ENCODE measurements at places on chromosomes 1 and 21.

DNA sequence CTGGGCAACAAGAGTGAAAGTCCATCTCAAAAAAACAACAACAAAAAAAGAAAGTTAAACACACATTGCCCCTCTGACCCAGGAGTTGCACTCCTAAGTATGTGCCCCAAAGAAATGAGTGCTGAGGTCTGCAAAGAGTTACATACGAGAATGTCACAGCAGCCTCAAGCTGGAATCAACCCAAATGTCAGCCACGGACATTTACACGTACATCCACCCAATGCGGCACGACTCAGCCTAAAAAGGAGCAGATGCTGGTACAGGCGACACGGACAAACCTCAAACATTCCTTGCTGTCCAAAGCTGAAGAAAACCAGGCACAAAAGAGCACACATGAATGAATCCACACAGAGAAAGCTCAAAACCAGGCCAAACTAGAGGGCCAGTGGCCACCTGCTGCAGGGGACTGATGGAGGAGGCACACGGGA is 46.8 kb upstream of the ECE1 start:
- DNase-seq = no peak

GRCh38 chr1:20552728-20553445 is 514 bp downstream of the FAM43B start:
- no peak for DNase-seq

DNA sequence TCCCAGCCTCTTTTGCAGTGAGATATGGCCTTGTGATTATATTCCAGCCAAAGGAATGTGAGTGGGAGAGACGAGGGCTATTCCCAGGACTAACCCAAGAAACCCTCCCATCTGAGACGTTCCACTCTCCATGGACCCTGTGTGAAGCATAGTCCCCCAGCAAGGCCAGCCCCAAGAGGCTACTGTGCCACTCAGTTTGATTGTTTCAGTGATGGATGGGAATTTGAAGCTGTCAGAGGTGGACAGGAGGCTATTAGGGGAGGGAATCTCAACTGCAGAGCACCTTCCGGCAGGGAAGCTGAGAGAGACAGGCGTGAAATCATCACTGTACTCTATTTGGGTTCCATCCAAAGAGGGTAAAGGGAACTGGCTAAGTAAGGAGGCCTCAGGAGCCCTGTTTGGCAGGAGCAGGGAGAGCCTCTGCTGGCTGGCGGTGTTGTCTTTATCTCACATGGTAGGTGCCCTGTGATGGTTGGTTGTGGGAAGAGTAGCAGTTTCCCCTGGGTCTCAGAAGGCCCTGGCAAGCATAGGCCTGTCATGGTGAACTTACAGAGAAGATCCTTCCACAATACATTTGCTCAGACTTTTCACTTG is 3.4 kb upstream of the TEX35 start:
- no peak for DNase-seq

DNA sequence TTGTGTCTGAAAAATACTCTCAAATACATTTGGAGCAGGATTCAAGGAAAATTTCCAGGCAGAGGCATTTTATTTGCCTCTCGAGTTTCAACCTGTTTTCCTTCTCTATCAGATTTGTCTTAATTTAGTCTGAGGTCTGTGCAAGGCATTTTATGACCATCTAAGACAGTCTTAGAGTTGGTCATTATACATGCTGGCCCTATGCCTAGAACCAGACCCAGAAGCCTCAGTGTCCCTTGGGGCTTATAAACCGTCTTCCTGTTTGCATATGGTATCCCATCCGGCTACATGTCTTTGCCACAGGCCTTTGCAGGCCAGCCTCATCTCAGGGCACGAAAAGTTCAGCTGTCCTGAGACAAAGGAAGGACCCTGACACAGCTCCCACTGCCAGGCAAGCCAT is 346.1 kb downstream of the SIPA1L2 start:
- no peak for DNase-seq

- DNase-seq = no peak
Observed at GRCh38 chr21:44051462-44051941, 39.4 kb downstream of the TRAPPC10 start.

DNA sequence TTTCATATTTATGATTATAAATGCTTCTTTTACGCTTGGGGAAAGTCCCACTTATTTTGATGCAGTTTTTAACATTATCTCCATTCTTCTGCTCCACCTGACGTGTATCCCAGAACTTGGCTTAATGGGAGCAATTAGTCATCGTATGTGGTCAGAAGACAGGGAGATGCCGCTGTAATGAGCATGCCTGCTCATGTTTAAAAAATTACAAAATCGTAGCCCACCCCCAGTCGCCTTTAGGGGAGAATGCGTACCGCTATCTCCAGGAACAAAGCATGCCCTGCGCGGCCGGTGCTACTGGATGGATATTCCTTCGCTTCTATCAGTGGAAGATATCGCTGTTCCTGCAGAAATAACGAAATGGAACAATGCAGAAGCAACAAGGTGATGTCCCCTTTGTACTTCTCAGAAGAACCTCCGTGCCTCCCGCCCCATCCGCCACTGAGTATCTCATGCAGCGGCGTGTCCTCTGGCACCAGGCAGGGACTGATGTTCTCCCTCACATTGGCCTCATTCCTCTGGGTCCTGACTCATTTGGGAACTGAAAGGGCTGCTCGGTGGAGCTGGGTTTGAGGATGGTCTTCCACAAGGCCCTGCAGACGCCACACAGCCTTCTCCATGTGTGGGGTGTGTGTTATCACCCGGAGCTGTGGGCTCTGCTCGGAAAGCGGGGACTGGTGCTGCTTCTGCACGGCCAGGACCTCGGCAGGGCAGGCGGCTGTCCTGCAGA is 116.3 kb upstream of the COL6A1 start:
- DNase-seq = no peak

- no peak for DNase-seq
Observed at GRCh38 chr1:207840380-207840779, 70.5 kb downstream of the CD34 start.

- DNase-seq = no peak
Observed at GRCh38 chr1:232074265-232074664, 447.7 kb downstream of the DISC1 start.

- peak; percentile 16 for DNase-seq
Observed at GRCh38 chr1:179082999-179083335, 1.1 kb downstream of the TOR3A start.

- DNase-seq = no peak
Observed at GRCh38 chr1:108862698-108863477, 6.0 kb upstream of the AKNAD1 start.

- no peak for DNase-seq
Observed at GRCh38 chr1:63148825-63149645, 173.3 kb upstream of the FOXD3 start.

DNA sequence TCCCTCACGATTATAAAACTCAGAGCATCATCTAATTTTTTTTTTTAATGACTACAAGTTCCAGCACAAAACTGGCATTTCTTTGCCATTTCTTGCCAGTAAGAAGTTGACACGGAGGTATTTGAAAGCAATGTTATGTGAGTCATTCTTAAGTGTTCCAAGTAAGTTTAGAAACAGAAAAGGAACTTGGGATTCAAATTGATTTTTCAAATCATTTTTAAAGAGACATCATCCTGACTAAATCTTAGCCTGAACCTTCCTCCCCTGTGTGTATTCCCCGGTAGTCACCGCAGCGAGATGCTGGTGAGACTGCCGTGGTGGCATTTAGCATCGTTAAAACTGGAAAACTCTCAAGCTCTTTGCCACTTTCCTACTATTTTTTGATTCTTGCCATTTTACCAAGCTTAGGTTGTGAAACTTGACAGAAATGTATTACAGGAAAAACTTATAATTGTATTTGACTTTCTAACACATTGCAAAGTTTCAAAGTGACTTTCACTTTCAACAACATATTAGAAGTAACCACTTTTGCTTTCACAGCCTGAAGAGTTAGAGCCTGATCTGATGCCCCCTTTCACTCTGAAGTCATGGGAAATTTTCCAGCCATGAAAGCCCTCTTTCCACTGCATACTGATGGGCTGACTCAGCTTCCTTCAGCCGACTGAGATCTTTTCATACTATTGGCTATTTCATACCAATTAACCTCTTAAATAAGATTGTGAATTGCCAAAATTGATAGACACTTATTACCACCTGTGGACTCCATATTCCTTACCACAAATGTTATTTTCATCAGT is 61.4 kb downstream of the OLFML2B start:
- no peak for DNase-seq

DNA sequence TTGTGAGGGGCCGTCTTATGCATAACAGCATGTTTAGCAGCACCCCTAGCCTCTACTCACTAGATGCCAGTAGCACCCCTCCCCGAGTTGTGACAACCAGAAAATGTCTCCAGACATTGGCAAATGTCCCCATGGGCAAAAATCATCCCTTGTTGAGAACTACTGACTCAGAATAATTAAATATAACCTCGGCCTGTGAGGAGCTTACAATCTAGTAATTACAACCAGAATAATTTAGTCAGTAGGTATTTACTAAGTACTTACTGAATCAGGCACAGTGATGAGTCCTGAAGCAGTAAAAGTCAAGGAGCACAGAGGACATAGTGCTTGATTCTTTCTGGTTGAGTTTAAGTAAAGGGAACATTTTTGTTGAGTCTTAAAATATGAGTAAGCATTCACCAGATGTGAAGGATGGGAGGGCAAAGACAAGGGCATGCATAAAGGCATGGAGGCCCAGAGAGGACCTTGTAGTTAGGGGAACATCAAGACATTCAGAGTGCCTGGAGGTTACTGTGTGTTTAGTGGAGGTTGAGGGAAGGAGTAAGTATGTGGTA is 44.1 kb upstream of the KCNQ4 start:
- DNase-seq = no peak

DNA sequence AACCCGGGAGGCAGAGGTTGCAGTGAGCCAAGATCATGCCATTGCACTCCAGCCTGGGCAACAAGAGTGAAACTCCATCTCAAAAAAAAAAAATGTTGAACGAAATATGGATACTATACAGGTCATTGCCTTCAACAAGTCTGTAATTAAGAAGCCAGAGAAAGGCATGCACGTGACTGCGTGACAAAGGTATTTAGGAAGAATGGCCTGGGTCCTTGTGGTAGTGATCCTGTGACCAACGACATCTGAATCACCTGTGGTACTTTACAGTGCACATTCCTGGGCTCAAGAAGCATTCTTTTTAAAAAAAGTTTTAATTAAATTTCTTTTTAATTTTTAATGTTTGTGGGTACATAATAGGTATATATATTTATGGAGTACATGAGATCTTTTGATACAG is 115.0 kb downstream of the GREM2 start:
- no peak for DNase-seq

- DNase-seq = no peak
Observed at GRCh38 chr1:232162001-232162400, 467.9 kb downstream of the SIPA1L2 start.

DNA sequence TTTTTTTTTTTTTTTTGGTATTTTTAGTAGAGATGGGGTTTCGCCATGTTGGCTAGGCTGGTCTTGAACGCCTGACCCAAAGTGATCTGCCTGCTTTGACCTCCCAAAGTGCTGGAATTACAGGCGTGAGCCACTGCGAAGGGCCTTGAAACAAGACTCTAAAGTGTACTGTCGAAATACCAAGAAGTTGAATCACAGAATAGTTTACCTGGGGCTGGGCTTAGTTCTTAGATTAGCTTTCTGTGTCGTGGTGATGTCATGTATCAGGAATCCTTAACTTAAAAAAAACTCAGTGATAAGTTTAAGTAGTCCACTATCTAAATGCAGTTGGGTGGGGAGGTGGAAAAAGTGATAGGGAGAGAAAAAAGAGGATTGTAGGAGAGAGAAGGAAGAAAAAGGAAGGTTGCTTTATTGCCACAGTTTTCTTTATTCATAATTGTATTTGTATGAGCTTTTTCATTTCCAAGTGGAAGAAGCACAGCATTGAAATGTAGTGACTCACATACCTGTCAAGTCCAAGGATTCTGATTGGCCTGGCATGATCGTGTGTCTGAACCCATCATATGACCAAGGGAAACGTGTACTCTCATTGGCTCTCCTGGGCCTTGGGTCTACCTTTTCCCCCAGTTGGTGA is 13.4 kb downstream of the ITSN1 start:
- DNase-seq = no peak

GRCh38 chr1:157040802-157041201 is 4.7 kb downstream of the ARHGEF11 start:
- no peak for DNase-seq

GRCh38 chr1:24609949-24610517 is 33.1 kb upstream of the SRRM1 start:
- no peak for DNase-seq

- DNase-seq = no peak
Observed at GRCh38 chr1:41758904-41759548, 159.7 kb downstream of the HIVEP3 start.

- DNase-seq = no peak
Observed at GRCh38 chr1:18107369-18108298, at the start of gene IGSF21. Gene IGSF21 (plus strand): TSS chr1:18107798. CDS start chr1:18108129, 331 bp downstream.

GRCh38 chr21:35868005-35868868 is 192.1 kb downstream of the SETD4 start:
- DNase-seq = no peak

- peak; percentile 23 for DNase-seq
Observed at GRCh38 chr1:162056043-162056442, 13.4 kb upstream of the NOS1AP start.

- no peak for DNase-seq
Observed at GRCh38 chr1:194476351-194476750, 1289.9 kb upstream of the B3GALT2 start.

GRCh38 chr1:100816049-100816448 is 78.6 kb downstream of the EXTL2 start:
- no peak for DNase-seq

DNA sequence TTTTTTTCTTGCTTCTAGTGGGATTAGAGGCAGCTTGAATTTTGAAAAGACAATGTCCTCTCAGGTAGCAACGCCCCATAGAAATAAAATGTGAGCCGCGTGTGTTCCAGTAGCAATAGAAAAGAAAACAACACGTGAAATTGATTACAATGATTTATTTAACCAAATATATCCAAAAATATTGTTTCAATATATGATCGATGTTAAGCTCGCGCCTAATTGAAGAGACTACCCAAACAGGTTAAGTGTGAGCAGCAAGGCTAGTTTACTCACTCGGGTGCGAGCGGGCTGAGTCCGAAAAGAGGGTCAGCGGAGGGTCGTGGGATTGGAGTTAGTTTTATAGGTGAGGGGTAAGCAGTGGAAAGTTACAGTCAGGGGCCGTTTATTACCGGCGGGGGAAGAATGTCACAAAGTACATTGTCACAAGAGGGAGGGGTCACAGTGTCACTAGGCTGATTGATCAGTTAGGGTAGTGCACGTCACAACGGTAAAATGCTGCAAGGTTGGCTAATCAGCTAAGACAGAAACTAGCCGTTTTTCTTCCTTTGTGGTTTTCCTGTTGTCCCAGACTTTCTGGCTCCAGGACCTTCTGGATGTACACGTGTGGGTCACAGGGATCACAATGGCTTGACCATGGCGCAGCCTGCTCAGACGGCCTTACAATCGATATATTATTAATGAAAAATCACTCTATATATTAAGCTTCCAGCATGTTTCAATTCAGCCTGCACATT is 697 bp upstream of the ZNF670 start:
- DNase-seq = no peak

DNA sequence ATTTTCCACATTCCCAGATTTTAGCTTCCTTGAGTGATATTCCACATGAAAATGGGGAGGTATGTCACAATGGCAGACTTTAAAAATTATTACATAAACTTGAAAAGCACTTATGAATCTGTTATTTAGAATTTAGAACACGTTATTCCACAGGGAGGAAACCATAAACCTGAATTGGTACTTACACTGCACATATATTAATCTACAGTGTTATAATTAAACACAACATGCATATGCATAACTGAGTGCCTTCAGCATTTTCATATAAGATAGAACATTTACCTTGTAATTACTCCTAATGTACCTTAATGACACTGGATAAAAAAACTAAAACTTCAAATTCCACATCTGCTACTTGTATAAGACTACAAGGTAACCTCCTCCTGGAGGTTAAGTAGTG is 9.8 kb downstream of the ARHGAP29 start:
- DNase-seq = no peak
